Natural killer cell treated with Interleukin-12 subunit alpha and Interleukin-12 subunit beta and Interleukin-15 and Interleukin-18, amount 100 ng/mL, for 72 hours (primary cell): ENCODE measurements at places on chromosomes 11 and 22. TPM values are rescaled to one million over a fixed set of nuclear protein-coding genes. Genes with fewer than 3 reads are reported as not detected.

DNA sequence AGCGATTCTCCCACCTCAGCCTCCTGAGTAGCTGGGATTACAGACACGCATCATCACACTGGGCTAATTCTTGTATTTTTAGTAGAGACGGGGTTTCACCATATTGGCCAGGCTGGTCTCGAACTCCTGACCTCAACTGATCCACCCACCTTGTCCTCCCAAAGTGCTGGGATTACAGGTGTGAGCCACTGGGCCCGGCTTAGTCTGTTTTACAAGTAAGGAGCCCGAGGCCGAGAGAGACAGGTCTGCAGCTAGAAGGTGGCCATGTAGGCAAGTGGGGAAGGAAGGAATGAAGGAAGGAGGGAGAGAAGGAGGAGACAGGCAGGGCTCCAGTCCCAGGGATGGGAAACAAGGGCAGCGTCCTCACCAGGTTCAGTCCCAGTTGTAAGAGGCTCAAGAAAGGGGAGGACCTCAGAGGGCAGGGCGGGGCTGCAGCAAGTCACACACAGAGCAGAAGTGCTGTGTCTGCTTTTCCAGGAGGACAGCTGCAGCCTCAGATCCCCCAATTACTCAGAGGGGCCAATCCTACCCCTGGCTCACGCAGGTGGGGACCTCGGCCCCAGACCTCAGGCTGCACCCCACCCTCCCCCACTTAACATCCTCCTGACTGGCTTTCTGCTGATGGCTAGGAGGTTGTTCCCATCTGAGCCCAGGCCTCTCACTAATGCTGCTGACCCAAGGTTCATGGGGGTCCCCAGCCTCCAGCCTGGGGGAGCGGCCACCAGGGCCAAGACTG, 53.8 kb upstream of the PRR5 start:
- H3K27ac ChIP-seq, result no peak overlapping the region
- H3K27me3 ChIP-seq, result no peaks in the 10 kb centered on the region
- no peak overlapping the region for H3K4me3 ChIP-seq
- H3K36me3 ChIP-seq, result no peaks in the 10 kb centered on the region
- no peaks in the 10 kb centered on the region for H3K4me1 ChIP-seq

Gene KLHL35
- total RNA-seq, result 1.5 TPM

GRCh38 chr11:32079553-32079952, 11.3 kb upstream of the RCN1 start:
- peaks cover 3% of the 10 kb centered on the region for H3K4me1 ChIP-seq
- H3K36me3 ChIP-seq, result peaks cover 14% of the 10 kb centered on the region
- peaks cover 23% of the 10 kb centered on the region for H3K27me3 ChIP-seq
- no peak overlapping the region for H3K27ac ChIP-seq
- H3K4me3 ChIP-seq, result no peak overlapping the region

DNA sequence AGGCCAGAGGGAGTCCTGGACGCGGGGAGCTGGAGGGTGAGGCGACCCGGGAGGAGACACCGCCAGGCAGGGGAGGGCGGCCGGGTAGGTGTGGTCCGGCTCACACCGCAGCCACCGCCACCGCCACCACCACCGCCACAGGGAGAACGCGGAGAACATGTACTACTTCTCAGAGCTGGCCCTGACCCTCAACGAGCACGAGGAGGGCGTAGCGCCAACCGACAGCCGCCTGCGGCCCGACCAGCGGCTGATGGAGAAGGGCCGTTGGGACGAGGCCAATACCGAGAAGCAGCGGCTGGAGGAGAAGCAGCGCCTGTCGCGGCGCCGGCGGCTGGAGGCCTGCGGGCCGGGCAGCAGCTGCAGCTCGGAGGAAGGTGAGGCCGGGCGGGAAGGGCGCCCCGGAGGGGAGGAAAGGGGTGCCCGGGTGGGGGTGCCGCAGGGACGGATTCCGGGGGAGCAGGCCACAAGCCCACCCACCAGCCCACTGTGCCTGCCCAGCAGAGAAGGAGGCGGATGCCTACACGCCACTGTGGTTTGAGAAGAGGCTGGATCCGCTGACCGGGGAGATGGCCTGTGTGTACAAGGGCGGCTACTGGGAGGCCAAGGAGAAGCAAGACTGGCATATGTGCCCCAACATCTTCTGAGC, 62.8 kb downstream of the MORC2 start:
- no peak overlapping the region for H3K4me3 ChIP-seq
- H3K4me1 ChIP-seq, result no peaks in the 10 kb centered on the region
- no peak overlapping the region for H3K27ac ChIP-seq
- H3K27me3 ChIP-seq, result no peaks in the 10 kb centered on the region
- DNase-seq, result no peak

DNA sequence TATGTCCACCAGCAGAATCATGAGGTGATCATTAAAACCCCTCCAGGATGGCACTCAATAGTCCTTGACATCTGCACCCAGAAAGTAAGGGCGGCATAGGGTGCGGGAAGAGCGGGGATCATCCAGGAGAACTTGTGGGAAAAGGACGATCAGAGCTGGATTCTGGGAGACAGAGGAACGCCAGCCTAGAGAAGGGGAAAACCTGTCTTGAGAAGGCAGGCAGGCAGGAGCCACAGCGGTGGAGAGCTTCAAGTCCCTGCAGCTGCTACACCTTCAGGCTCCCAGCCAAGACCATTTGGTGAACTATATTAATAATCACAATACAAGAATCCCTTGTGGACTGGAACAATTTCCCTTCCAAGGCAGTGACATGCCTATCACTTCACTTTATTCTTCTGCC, 134.3 kb downstream of the BUD13 start:
- no peak overlapping the region for H3K27ac ChIP-seq
- H3K4me3 ChIP-seq, result no peak overlapping the region
- no peaks in the 10 kb centered on the region for H3K4me1 ChIP-seq
- H3K36me3 ChIP-seq, result no peaks in the 10 kb centered on the region

Gene HPX
- total RNA-seq, result 0.76 TPM

Gene OR10D3
- total RNA-seq, result not detected

- no peak within 1 kb of the TSS for H3K27ac ChIP-seq
- DNase-seq, result peak; percentile 69
- H3K4me3 ChIP-seq, result peak within 1 kb of the TSS; percentile 33
- H3K27me3 ChIP-seq, result peaks cover 42% of the 10 kb centered on the region
- H3K4me1 ChIP-seq, result peaks cover 15% of the 10 kb centered on the region
Observed at GRCh38 chr22:43343262-43343669, at the start of gene SCUBE1. SCUBE1 (minus strand) TSS chr22:43343372; CDS start chr22:43343261, 111 bp downstream.

- no peaks in the 10 kb centered on the region for H3K4me1 ChIP-seq
- no peak for DNase-seq
- H3K27me3 ChIP-seq, result peaks cover 11% of the 10 kb centered on the region
- H3K36me3 ChIP-seq, result no peaks in the 10 kb centered on the region
- no peak overlapping the region for H3K4me3 ChIP-seq
Observed at GRCh38 chr11:19868281-19868821, 155.7 kb downstream of the NAV2 start.

Gene CTSW
- total RNA-seq, result 124 TPM
